Activated naive CD8-positive, alpha-beta T cell treated with anti-CD3 and anti-CD28 coated beads, Interleukin-2, amount 50 U/mL, for 24 hours (primary cell): ENCODE measurements at places on chromosomes 2 and 18.

DNA sequence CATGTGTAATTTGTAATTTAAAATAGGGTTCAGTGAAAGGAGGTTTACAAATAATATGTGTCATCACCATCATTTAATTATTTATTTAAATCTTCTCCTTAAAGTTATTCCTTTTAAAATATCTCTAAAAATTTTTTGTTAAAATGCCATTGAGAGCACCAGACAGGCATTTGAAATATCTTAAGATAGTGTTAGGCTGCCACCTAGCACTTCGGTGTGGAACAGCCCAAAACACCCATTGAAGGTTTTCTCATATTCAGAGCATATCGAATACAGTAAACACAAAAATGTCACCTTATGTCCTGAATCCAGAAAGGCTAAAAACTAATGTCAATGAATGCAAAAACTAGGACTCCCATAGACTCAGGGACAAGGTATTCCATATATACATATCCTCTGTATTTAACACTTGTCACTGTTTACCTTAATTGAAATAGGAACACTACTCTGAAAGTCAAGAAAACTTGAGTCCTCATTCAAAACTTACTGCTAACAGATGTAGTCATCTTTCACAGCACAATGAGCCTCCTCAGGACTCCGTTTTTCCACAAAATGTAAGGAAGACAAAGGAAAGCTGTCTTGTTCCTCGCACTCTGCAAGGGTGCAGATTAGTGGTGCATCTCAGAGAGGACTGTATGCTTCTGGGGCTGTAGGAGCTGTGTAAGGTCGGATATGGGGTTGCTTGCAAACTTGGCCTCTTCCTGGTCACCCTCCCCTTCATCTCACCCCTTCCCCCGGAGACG, 329.5 kb downstream of the PAX3 start:
- no peaks in the 10 kb centered on the region for H3K27me3 ChIP-seq
- H3K27ac ChIP-seq = no peak overlapping the region
- H3K4me3 ChIP-seq = no peak overlapping the region
- no peak for DNase-seq
- H3K4me1 ChIP-seq = no peaks in the 10 kb centered on the region

GRCh38 chr2:71156573-71156972, 26.1 kb downstream of the MPHOSPH10 start:
- no peak for DNase-seq
- H3K4me3 ChIP-seq = no peak overlapping the region
- H3K4me1 ChIP-seq = peaks cover 3% of the 10 kb centered on the region
- H3K27me3 ChIP-seq = peaks cover 6% of the 10 kb centered on the region

DNA sequence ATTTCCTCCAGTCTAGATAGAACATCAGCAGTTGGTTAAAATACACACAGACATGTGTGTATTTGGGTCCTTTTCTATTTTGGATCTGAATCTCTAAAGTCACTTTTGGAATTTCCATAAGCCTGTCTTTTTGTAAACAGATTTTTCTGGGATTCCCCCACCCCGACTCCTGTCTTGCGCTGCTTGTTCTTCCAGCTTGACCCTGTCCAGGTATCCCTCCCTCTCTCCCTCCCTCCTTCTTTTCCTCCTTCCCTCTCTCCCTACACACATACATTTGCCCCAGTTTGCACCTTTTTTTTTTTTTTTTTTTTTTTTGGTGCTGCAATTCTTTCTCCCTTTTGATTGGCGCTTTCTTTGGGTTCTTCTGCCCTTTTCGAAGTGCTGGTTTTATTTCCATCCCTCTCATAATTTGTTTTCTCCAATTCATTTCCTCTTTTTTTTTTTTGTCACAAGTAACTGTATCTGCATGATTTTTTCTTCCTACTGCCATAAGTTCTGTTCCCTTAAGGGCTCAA, 114.8 kb upstream of the SERTAD2 start:
- no peaks in the 10 kb centered on the region for H3K36me3 ChIP-seq
- no peaks in the 10 kb centered on the region for H3K27me3 ChIP-seq
- peaks cover 33% of the 10 kb centered on the region for H3K4me1 ChIP-seq
- peak overlapping the region; percentile 89 for H3K27ac ChIP-seq
- no peak for DNase-seq
- H3K4me3 ChIP-seq = peak overlapping the region; percentile 84

DNA sequence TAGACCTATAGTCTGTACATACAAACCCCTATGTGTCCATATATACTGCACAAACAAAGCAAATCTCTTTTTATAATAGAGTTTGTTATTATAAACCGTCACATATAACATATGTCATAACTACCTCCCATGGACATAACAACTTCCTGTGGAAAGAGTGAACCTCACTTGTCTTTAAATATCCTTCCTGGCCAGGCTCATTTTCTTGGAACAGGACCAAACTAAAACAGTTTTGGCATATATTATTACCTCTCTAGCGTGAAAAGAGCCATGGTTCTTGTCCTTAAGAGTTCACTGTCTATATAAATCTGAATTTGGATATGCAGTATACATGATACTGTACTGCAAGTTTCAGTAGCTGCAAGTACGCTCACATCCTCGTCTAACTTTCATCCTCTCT, 28.3 kb upstream of the DNAJC27 start:
- no peak for DNase-seq
- no peaks in the 10 kb centered on the region for H3K4me1 ChIP-seq
- H3K36me3 ChIP-seq = no peaks in the 10 kb centered on the region
- no peaks in the 10 kb centered on the region for H3K27me3 ChIP-seq
- H3K27ac ChIP-seq = no peak overlapping the region

- H3K4me1 ChIP-seq = no peaks in the 10 kb centered on the region
- H3K4me3 ChIP-seq = no peak overlapping the region
- no peak overlapping the region for H3K27ac ChIP-seq
- H3K27me3 ChIP-seq = peaks cover 7% of the 10 kb centered on the region
- H3K36me3 ChIP-seq = no peaks in the 10 kb centered on the region
These were observed 181.1 kb upstream of the SMAD2 start for GRCh38 chr18:48111587-48111986.

- H3K27me3 ChIP-seq = no peaks in the 10 kb centered on the region
- H3K4me3 ChIP-seq = no peak overlapping the region
- peaks cover 45% of the 10 kb centered on the region for H3K36me3 ChIP-seq
- DNase-seq = no peak
- H3K27ac ChIP-seq = no peak overlapping the region
- peaks cover 63% of the 10 kb centered on the region for H3K4me1 ChIP-seq
These were observed 80.6 kb downstream of the LRRFIP1 start for GRCh38 chr2:237708065-237708398.

DNA sequence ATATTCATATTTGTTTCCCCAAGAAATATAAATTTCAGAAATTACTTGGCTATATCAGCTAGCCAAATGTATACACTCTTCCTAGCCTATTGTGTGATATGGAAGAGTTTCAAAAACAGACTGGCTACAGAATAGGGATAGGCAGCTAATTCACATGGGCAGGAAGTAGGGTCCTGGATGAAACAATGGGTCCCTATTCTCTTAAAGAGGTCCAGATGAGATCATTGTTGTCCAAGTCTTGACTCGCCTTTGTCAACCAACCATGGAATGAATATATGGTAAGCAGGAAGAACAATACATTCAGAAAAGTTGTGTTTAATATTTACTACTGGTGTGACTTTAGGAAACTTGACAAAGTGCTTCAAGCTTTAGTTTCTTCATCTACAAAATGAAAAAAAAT, 319.9 kb downstream of the NBAS start:
- no peak for DNase-seq
- H3K27me3 ChIP-seq = no peaks in the 10 kb centered on the region
- no peak overlapping the region for H3K4me3 ChIP-seq
- peaks cover 7% of the 10 kb centered on the region for H3K4me1 ChIP-seq
- H3K27ac ChIP-seq = no peak overlapping the region

DNA sequence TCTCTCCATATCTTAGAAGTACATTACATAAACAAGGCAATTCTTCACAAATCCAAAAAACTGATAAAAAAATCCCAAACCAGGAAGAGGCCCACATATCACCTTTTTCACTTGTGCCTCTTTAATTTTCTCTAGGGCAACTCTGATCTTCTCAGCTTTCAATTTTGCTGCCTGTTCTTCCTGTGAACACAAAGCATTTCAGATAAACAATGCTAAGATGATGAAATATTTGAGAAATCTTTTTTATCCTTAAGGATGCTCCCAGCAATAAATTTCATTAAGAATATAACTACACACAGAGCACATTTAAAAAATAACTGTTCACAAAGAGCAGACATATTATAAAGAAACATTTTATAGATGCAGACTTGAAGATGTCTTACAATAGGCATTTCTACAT, 73.4 kb downstream of the RAPH1 start:
- no peak for DNase-seq
- peaks cover 3% of the 10 kb centered on the region for H3K27me3 ChIP-seq
- peaks cover 2% of the 10 kb centered on the region for H3K36me3 ChIP-seq
- H3K27ac ChIP-seq = no peak overlapping the region

DNA sequence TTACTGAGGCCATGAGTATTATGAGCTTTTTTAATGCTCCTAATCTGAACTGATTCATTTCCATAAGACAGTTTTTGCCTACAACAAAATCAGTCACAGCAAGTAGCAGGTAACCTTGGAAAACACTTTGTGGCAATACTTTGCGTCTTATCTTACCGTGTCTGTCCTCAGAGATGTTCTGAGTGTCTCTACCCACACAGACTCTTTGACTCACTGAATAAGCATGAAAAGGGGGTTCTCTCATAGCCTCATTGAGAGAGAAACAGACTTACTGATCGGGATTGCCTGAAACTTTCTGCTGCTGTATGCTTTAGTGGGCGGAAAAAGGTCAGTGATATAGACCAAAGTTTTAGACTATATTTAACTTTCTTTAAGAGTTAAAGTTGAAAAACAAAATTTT, 92.6 kb downstream of the MYL12B start:
- H3K36me3 ChIP-seq = no peaks in the 10 kb centered on the region
- H3K4me3 ChIP-seq = no peak overlapping the region
- H3K4me1 ChIP-seq = peaks cover 13% of the 10 kb centered on the region
- H3K27ac ChIP-seq = no peak overlapping the region
- no peak for DNase-seq

DNA sequence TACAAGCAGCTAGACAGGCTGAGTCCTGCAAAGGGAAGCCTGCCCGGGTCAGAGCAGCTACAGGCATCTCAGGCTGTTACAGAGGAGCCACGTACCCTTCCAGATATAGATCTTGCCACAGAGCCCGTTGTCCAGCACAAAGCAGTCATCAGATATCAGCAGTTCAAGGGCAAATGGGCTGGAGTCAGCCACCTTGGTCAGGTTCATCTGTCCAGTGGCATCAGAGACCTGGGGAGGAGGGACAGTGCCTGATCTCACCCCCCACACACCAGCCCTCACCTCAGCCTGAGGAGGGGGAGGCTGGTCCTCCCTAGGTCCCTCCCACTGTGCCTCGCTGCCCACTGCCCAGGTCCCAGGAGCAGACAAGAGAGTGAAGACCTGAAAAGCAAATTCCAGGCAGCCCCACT, 12.2 kb downstream of the CAPG start:
- H3K36me3 ChIP-seq = peaks cover 4% of the 10 kb centered on the region
- DNase-seq = no peak
- no peak overlapping the region for H3K27ac ChIP-seq
- H3K4me1 ChIP-seq = peaks cover 9% of the 10 kb centered on the region

GRCh38 chr2:168726375-168726774, 76.1 kb upstream of the NOSTRIN start:
- H3K27ac ChIP-seq = no peak overlapping the region
- no peak overlapping the region for H3K4me3 ChIP-seq
- peaks cover 14% of the 10 kb centered on the region for H3K4me1 ChIP-seq
- DNase-seq = no peak
- peaks cover 21% of the 10 kb centered on the region for H3K36me3 ChIP-seq
- H3K27me3 ChIP-seq = no peaks in the 10 kb centered on the region

DNA sequence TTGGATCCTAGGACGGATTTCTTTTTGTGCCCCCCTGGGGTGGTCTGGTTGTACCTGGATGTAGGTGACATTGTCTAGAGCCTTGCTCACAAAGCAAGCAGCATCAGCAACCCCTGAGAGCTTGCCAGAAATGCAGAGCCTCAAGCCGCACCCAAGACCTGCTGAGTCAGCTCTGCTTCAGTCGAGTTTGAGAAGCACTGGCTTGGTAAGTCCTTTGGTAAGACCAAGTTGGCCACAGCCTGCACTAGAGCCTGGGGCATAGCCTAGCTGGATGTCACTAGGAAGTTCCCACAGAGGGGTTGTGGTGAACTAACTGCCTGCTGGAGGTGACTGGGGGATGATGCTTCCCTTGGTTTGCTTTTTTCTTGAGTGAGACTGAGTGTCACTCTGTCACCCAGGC, 6.2 kb downstream of the ABCG5 start:
- H3K4me3 ChIP-seq = no peak overlapping the region
- no peaks in the 10 kb centered on the region for H3K36me3 ChIP-seq
- DNase-seq = no peak
- peaks cover 33% of the 10 kb centered on the region for H3K27me3 ChIP-seq
- H3K4me1 ChIP-seq = peaks cover 3% of the 10 kb centered on the region

- H3K36me3 ChIP-seq = no peaks in the 10 kb centered on the region
- no peak for DNase-seq
- no peak overlapping the region for H3K27ac ChIP-seq
- H3K27me3 ChIP-seq = peaks cover 25% of the 10 kb centered on the region
- no peak overlapping the region for H3K4me3 ChIP-seq
These were observed 38.8 kb downstream of the DNER start for GRCh38 chr2:229675569-229675968.

GRCh38 chr18:68436485-68436884, 278.4 kb downstream of the TMX3 start:
- no peak overlapping the region for H3K27ac ChIP-seq
- no peaks in the 10 kb centered on the region for H3K36me3 ChIP-seq
- no peak overlapping the region for H3K4me3 ChIP-seq
- H3K27me3 ChIP-seq = no peaks in the 10 kb centered on the region
- DNase-seq = no peak
- H3K4me1 ChIP-seq = peaks cover 5% of the 10 kb centered on the region

GRCh38 chr2:206548383-206548782, 93.9 kb upstream of the FAM237A start:
- H3K27me3 ChIP-seq = peaks cover 3% of the 10 kb centered on the region
- H3K36me3 ChIP-seq = no peaks in the 10 kb centered on the region
- no peaks in the 10 kb centered on the region for H3K4me1 ChIP-seq
- H3K4me3 ChIP-seq = no peak overlapping the region
- no peak for DNase-seq

DNA sequence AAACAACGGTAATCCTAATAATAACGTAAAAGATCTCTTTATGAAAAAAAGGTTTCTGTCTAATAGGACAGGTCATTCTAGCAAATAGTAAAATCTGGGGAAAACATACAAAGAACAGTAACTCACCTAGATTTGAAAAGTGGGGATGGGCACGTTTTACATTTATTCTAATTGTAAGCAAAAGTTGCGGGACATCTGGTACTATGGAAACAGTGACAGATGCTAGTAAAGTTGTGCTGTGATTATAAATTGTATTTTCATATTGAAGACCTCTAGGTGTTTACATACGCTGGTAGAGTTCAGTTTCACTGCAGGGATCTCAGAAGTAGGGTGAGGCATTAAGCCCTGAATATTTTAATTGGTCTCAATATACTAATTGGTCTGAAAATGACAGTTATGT, 422.5 kb downstream of the DPP10 start:
- H3K4me1 ChIP-seq = no peaks in the 10 kb centered on the region
- no peak overlapping the region for H3K27ac ChIP-seq
- DNase-seq = no peak
- H3K27me3 ChIP-seq = no peaks in the 10 kb centered on the region
- H3K36me3 ChIP-seq = no peaks in the 10 kb centered on the region
- H3K4me3 ChIP-seq = no peak overlapping the region
